Activated naive CD4-positive, alpha-beta T cell treated with anti-CD3 and anti-CD28 coated beads, Interleukin-2, amount 50 U/mL, for 72 hours (primary cell): ENCODE measurements at places on chromosomes 3 and 15. TPM values are rescaled to one million over a fixed set of nuclear protein-coding genes. Genes with fewer than 3 reads are reported as not detected.

DNA sequence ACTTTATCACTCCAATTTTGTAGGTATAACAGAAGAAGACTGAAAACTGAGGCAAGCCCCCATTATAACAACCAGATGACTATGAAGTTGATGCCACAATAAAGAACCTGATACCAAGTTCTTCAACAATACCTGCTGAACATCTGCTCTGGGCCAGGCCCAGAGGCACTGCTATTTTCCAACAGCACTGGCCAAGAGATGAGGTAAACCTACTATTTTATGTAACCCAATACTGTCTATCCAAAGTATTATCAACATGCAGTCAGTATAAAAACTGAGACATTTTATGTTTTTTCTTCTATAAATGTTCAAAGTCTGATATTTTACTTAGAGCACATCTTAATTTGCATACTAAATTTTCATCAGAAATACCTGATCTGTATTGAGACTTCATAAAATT, 6.1 kb downstream of the SPG11 start:
- no peak for DNase-seq

DNA sequence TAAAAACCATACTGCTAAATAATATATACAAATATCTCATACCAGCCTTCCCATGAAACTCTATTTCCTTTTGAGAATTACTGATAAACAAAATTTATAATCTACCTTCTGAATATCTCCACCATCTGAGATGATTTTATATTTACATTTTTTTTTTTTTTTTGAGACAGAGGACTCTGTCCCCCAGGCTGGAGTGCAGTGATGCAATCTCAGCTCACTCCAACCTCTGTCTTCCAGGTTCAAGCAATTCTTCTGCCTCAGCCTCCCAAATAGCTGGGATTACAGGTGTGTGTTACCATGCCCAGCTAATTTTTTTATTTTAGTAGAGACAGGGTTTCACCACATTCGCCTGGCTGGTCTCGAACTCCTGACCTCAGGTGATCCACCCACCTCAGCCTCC, 42.8 kb upstream of the IGF2BP2 start:
- no peak for DNase-seq

GRCh38 chr15:90400005-90400758, 12.1 kb downstream of the IQGAP1 start:
- DNase-seq: no peak

DNA sequence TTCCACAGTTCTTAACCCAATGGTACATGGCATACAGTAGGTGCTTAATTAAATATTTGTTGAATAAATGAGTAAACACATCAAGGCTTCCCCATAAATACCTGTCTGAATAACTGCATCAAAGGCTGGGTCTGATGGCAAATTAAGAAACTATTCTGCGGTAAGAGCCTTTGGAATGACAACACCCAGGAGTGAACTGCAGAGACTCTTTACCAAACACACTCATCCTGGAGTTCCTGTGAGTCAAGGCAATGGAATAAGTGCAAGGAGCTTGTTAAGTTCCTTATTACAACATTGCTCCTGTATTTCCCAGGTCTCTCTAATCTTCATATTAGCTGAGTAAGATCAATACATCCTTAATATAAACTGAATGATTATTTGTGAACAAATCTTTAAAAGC, 119.9 kb upstream of the STT3B start:
- no peak for DNase-seq

DNA sequence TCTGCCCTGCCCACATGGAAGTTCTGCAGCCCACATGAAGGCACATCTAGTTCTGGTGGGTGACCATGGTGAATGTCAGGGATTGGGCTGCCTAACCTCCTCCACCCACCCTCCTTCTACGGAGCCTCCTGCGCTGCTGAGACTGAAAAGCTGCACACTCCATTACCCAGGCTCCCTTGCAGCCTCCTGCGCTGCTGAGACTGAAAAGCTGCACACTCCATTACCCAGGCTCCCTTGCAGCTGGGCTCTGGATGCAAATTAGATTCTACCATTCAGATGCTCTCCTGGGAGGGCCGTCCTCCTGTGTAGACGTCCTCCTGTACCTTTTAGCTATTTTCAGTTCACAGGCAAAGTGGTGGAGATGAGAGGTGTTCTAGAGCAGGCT, 32.1 kb downstream of the POMGNT2 start:
- DNase-seq: no peak

GRCh38 chr15:79868554-79868953, 28.3 kb downstream of the MTHFS start:
- no peak for DNase-seq

Gene NPAP1
- total RNA-seq: not detected

Gene PLAAT1
- total RNA-seq: 0.47 TPM

- no peak for DNase-seq
These were observed 88.6 kb downstream of the TBL1XR1 start for GRCh38 chr3:177108648-177109047.

Gene IL5RA
- not detected for total RNA-seq

DNA sequence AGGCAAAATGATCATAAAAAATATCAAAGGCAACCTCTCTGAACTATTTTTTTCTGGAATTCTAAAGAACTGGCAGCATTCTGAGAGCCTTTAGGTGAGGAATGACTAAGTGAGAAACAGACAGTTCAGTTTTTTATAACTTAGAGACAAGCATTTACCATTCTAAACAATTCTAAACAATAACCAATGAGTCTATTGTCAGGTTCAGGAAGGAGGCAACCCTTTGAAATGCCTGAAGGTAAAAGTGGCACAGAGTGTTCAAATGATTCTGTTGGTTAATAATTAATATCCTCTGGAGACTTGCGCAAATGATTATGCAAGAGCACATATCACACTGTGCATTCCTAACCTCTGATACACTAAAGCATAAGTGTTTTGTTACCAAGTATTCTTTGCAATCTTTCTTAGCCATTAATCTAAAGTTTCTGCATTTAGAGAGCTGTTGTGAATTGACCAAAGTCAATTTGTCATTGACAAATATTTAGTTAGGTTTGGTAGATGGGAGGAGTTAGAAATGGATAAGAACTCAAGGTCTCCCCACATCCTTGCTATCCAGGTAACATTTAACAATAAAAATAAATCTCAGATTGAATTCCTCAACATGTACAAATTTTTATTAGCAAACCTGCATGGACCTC, 9.2 kb upstream of the TGFBR2 start:
- no peak for DNase-seq

- no peak for DNase-seq
These were observed 512.1 kb upstream of the ROBO2 start for GRCh38 chr3:76527773-76528172.

DNA sequence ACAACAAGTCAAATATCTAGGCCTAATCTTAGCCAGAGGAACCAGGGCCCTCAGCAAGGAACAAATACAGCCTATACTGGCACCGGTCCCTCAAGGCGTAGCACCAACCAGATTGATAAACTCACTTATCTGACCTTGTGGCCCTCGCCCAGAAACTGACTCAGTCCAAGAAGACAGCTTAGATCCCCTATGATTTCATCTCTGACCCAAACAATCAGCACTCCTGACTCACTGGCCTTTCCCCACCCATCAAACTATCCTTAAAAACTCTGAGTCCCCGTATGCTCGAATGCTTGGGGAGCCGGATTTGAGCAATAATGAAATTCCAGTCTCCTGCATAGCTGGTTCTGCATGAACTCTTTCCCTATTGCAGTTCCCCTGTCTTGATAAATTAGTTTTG, 1.6 kb upstream of the SORD start:
- DNase-seq: no peak

DNA sequence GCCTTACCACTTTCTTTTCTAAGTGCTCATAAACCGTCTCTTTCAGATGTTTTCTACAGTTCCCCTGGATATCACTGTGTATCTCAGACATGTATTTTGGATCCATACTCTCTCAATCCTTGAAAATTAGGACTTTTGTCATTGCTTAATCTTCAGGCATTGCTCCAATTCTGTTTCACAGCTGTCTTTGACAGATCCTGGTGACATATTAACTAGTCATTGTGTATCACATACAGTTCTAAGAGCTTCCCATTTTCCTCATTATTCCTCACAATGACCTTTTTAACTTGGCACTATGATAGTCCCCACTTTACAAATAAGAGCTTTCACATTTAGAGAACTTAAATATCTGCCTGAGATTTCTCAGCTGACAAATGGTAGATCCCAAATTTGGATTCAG, 151.7 kb downstream of the CLSTN2 start:
- DNase-seq: no peak

Gene DLL4
- not detected for total RNA-seq

DNA sequence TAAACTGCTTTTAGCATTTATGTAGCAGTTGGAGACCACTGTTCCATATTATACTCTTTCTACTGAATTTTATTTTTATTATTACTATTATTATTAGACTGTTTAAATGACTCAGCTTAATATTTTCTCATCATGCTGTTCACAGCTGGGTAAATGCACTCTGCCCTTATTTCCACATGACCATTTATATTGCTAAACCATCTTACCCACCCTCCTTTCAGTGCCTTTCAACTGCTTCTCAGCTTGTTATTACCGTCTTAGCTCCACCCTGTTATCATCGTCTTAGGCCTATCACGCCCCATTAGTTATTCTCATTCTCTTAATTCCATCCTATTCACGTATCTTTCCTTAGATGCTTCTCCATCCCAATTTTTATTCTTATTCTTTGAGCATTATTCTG, 212.6 kb downstream of the GAP43 start:
- DNase-seq: no peak

Gene EIF5A2
- 12.4 TPM for total RNA-seq

DNA sequence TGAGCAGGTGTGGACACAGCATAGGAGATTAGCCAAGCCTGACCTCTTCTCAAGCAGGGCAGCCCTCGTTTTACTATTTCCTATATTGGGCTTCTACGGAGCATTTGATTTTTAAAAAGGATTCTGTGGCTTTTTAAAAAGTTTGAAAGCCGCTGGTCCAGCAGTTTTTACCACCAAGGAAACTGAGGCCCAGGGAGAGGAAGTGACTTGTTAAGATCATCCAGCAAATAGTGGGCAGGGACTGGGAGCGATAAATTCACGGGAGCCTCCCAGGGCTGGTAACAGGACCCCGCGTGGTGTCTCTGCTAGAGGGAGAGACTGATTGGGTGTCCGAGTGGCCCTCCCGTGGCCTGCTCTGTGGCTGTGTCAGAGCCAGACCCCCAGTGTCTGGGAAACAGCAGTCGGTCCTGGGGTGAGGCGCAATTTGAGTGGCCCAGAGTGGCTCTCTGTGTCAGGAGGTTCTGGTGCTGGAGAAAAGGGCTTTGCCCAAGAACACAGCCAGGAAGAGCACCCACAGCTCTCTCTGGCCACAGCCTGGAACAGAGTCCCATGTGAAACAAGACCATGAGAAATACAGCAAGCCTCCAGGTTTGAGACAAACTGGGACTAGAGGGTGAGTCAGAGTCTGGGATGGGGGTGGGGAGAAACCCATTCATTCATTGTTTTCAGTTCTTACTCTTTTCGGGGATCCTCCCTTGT, 4.2 kb downstream of the FURIN start:
- DNase-seq: peak; percentile 64

- DNase-seq: no peak
These were observed 213.9 kb upstream of the PFN2 start for GRCh38 chr3:150184426-150185071.

Gene TTLL13
- total RNA-seq: 1.0 TPM

Gene RNU5B-1
- total RNA-seq: not detected

DNA sequence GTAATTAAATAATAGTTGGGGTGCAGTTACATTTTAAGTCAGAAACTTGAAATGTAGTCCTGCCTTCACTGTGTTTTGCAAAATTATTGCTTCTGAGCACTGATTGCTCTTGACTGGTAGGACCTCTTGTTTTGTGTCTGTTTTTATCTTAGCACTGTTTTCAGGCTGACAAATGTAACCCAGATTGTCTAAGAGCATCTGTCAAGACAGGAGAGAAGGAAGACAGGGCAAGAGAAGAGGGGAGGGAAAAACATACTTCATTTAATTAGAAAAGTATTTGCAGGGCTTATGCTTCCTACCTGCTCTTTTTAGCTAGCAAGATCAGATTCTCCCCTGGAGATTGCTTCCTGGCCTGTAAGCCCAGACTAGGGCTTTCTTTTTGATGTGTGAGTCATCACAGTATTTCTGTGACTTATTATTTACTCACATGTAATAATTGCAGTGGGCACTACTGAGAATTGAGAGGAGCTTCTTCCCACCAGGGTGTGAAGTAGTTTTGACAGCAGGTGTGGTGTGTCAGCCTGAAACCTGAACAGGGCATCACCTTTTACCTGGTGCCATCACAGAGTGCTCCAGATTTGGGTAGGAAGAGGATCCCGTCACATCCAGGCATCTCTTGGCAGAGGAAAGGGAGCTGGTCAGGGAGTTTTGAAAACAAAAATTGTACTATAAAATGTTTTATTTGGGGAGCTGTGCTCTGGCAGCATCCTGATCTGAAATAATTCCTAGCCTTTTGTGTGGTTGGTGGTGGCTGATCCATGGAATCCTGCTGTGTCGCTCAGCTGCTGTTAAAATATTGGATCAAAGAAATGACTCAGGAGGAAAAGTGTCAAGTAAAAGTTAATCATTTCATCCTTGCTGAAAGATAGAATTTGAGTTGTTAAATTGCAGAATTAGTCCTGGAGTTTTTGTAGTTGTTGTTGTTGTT, 98.2 kb downstream of the TMEM108 start:
- no peak for DNase-seq

Gene EXD1
- total RNA-seq: not detected

DNA sequence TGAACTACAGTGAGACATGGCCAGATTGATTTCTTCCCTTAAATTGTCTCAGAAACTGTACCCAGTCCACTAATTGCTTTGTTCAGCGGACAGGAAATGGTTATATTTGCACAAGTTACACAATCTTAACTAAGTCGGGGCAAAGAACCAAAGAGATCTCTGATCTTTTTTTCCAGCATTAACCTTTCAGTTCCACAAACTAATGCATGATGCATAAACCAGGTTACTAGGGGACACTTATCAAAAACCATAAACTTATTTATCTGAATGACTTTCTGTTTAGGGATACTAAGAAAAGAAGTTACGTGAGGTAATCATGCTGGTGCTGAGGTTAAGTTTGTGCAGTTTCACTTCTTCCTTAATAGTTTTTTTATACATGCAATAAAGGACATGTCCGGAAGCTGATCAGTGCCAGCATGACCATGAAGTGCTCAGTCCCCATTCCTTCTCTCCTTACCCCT, 22.4 kb downstream of the FNDC3B start:
- DNase-seq: no peak

GRCh38 chr3:197029511-197030167, at the start of gene MELTF:
MELTF (minus strand) TSS chr3:197029817; CDS start chr3:197029702, 115 bp downstream.
- peak; percentile 95 for DNase-seq

Gene IL1RAP
- 24.4 TPM for total RNA-seq

DNA sequence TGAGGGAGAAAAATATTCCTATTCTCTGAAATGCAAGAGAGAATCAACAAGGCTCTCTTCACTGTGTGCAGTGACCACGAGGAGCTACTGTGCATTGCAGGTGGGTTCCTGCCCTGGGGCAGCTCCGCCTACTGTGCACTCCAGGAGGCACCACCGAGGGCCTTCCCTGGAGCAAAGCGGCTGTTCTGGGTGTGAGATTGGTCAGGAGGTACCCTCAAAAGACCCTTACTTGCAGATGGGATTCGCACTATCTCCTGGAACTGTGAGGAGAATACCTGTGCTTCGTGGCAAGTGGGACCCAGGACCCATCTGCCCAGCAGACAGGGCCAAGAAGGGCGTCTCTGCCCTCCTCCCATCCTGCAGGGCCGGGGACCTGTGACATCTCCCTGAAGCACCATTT, 68.9 kb downstream of the CYFIP1 start:
- no peak for DNase-seq
